ENCODE measurements at places on chromosomes 5 and 9.

GRCh38 chr5:138986186-138986800 is 111.2 kb upstream of the LRRTM2 start:
- no peak for DNase-seq

- peak; percentile 20 for DNase-seq
These were observed 2.6 kb upstream of the GCNT1 start for GRCh38 chr9:76456202-76456926.

- DNase-seq: no peak
These were observed 646 bp downstream of the CARNMT1 start for GRCh38 chr9:75027187-75028107.

GRCh38 chr5:164748861-164749260 is 1243.4 kb downstream of the MAT2B start:
- no peak for DNase-seq

DNA sequence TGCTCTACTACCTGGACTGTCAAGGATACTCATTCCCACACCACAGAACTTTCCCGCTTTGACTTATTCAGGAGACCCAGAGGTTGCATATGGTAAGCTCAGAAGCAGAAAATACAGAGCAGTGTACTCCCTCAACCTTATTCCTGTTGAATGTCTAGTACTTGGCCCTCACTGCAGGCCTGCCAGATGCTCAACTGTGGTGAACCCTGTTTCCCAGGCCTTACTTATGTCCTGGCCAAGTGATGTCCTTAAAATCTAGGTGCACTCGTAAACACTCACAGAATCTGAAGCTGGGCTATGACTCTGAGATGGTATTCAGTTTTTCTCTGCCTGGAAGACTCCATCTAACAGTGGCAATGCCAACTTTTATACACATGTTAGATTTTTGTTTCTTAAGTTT is 21.0 kb downstream of the DIAPH1 start:
- DNase-seq: no peak

DNA sequence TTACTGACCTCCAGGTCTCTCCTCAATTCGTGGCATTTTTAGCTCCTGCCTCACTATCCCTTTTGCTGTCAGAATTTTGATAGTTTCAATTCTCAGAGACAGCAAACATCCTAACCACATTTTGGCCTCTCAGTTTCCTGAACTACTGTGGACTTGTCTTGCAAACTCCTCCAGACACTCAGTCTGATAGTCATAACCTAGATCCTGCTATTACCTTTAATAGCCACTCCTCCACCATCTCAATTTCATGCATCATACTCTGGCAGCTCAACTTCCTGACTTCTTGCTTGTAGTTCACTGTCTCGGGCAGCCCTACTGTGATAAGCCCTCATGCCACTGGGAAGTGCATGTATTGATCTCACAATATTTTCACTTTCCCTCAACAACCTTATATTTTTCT is 481.8 kb upstream of the CDH18 start:
- DNase-seq: no peak

GRCh38 chr9:97723819-97724218 is 26.7 kb upstream of the XPA start:
- DNase-seq: no peak

GRCh38 chr9:130924448-130924788 is 14.6 kb downstream of the FIBCD1 start:
- no peak for DNase-seq

- no peak for DNase-seq
These were observed 6.2 kb upstream of the SPINK4 start for GRCh38 chr9:33233626-33234342.

- DNase-seq: no peak
These were observed 29.7 kb upstream of the PPP2CA start for GRCh38 chr5:134255418-134256150.

- no peak for DNase-seq
These were observed 391.1 kb downstream of the ARHGEF28 start for GRCh38 chr5:74017112-74017511.

GRCh38 chr5:115767424-115767823 is 49.0 kb downstream of the CDO1 start:
- DNase-seq: no peak

DNA sequence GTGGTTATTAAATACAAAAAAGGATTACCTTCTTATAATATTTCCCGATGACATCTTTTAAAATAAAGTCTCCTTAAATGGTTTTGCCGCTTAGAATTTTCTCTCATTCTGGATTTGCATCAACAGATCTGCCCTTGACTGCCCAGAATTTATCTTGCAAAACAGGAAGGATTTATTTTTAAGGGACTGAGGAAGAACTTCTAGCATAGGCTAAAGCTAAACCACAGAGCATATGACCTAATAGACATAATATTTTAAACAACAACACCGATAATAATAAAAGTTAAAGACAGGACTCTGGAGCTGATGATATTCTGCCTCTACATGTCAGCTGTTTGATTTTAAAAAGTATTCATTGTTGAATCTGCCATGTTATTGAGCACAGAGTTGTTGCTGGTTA is 145.3 kb upstream of the ADCY2 start:
- peak; percentile 9 for DNase-seq

GRCh38 chr9:5512658-5513452 is 2.5 kb downstream of the PDCD1LG2 start:
- no peak for DNase-seq

GRCh38 chr5:5767286-5767928 is 344.9 kb downstream of the ICE1 start:
- DNase-seq: no peak

DNA sequence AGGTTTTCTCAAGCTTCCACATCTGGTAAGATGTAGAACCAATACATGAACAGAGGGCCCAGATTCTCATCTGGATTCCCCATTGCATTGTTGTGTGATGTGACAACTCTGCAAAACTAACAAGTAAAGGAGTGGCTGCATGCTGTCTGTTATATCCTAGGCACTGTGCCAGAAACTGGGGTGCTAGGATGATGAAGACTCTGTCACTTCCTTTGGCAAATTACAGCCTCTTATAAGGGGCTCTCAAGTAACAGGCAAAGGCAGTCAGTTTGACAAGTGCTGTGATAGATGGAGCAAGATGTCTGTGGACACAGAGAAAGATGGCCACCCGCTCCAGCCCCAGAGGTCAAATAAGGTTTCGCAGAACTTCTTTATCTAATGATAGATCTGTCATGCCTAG is 115.7 kb downstream of the PAPPA start:
- DNase-seq: no peak

- DNase-seq: no peak
These were observed 720 bp downstream of the NUDT12 start for GRCh38 chr5:103561685-103562452.

DNA sequence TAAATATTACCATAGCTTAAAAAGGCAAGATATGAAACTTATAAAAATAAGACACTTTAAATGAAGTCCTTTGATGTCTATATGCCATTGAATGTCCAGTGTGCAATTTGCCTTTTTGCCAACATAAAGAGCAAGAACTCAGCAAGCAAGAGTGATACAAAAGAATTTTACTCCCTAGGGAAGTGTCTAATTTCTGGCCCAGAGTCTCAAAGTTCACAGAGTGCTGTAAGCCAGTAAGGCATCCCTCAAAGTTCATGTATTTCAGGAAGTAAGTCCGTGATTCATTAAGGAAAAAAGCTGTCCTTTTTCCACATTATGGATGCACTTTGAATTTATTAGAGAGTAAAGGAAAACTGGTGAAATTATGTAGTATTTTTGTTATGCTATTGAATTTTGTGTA is 185.2 kb downstream of the CCDC171 start:
- DNase-seq: no peak

DNA sequence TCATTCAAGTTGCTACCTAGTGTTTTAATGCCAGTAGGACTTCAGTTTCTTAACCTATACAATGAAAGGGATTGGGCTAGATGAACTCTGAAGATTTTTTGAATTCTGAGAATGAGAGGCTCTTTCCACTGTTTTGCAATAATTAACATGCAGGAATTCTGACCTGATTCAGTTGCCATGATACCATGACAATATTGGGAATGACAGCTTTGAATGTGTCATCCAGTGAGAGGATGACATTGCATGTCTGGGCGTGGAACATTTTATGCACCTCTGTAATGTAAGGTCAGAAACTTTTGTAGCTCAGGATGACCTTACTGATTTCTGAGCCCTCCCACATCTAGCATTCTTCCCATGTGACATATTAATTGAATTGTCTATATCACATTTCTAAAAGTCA is 30.6 kb upstream of the SPINK5 start:
- DNase-seq: no peak

GRCh38 chr9:28073270-28073669 is 500.0 kb upstream of the C9orf72 start:
- DNase-seq: no peak

- no peak for DNase-seq
These were observed 2.9 kb downstream of the EDIL3 start for GRCh38 chr5:84381502-84382362.

All from SIG-M5 (cell line).